ENCODE measurements at places on chromosomes 3 and 15.

DNA sequence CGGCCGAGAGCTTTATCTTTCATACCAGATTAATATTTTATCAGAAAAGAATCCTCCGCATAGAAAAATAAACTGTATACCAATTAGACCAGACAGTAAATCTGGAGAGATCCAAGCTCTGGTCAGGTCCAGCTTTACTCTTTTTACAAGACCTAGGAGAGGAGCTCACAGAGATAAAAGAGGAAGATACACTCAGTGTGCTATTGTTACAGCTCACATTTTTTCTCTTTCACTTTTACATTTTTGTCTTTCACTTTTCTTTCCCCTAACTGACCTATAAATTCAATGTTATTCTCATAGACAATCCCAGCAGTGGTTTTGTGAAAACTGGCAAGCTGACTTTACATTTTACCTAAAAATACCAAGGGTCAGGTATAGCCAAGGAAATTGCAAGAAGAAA lies 55.8 kb downstream of the GUCA1C start:
- no peak for DNase-seq

GRCh38 chr3:169172535-169172934 lies 491.0 kb downstream of the MECOM start:
- no peak for DNase-seq

- DNase-seq: no peak
These were observed 164.5 kb downstream of the TBC1D5 start for GRCh38 chr3:17577796-17578520.

GRCh38 chr3:69563981-69564380 lies 175.3 kb upstream of the MITF start:
- DNase-seq: no peak

GRCh38 chr3:107132674-107133073 lies 244.6 kb upstream of the CCDC54 start:
- DNase-seq: no peak

DNA sequence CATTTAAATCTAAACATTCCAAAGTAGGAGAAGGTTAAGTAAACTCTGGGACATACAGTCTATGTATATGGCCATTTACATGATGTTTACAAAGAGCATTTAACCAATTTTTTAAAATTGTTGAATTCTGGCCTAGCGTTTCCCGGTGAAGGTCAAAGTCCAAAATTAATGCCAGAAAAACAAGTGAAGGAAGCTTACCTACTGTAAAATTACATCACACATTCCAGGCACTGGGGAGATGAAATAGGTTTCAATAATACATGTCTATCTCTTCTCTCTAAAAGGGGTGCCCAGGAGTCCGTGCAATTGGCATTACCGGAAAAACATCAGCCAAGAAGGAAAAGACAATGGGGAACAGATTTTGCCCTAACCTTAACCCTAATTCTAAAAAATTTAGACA lies 358.8 kb downstream of the VPS13C start:
- DNase-seq: no peak

DNA sequence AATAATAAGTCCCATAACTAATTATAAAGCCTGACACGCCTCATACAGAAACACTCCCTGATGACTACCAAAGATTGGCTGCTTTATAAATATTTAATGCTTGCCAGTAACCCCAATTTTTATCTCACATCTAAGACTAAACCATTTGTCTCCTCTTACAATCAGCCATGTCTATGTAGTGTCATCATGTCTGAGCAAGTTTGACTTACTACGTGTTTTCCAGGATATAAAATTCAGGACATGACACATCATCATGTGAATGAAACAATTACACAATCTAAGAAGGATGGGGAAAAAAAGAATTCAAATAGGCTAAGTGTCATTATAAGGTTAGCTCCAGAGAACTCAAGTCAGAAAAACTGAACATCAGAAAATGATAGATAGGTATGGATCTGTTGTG lies 208.7 kb downstream of the MECOM start:
- DNase-seq: no peak

DNA sequence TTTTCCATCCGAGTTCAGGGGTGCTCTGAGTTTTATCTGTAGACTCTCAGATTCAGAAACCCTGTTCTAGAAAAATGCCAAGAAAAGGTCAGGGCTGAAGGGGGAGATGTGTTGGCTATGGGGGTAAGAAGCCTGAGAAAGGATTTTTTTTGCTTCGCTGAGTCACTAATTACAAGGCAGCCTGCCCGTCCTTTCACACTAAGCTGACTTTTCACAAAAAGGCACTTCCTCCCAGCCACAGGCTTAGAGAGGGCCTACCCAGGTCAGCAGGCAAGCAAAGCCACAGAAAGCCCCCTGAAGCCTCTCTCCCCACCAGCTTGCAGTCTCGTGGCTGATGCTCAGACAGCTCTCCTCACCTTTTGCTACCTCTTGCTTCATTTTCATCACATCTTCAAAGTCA lies 192.6 kb upstream of the PRICKLE2 start:
- DNase-seq: no peak

Measured in NCI-H748 treated with DMSO at 0.1 percent for 48 hours (cell line).